AG09319 (cell line): ENCODE measurements at places on chromosomes 12 and 14.

GRCh38 chr14:52413729-52414408, 99.8 kb downstream of the PTGER2 start:
- DNase-seq = no peak

- DNase-seq = no peak
Measured at GRCh38 chr12:52038447-52038846, 12.8 kb upstream of the NR4A1 start.

GRCh38 chr14:30185832-30186231, 258.2 kb upstream of the PRKD1 start:
- no peak for DNase-seq

DNA sequence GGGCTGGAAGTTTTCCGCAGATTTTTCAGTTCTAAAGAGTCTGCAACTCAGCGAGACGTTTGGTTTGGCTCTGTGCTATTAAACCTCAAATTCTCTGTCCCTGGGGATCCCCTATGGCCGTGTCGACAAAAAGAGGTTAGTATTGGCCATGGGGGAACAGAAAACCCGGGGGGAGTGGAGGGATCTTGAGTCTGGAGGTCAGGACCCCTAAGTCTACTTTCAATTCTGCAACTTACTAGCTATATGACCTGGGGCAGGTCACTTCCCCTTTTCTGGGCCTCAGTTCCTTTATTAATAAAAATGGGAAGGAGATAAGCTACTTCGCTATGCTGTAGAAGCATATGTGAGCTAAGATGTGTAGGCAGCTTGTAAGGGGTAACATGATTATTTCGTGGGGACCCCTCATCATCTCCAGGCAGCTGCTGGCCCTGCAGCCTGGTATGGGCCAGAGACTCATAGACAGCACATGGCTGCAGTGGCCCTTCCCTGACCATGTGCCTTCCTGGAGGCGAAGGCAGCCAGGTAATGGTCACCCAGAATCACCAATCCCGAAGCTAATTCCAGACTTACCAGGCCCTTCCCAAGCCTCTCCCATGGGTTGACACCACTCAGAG, 8.6 kb downstream of the ASB2 start:
- DNase-seq = no peak

DNA sequence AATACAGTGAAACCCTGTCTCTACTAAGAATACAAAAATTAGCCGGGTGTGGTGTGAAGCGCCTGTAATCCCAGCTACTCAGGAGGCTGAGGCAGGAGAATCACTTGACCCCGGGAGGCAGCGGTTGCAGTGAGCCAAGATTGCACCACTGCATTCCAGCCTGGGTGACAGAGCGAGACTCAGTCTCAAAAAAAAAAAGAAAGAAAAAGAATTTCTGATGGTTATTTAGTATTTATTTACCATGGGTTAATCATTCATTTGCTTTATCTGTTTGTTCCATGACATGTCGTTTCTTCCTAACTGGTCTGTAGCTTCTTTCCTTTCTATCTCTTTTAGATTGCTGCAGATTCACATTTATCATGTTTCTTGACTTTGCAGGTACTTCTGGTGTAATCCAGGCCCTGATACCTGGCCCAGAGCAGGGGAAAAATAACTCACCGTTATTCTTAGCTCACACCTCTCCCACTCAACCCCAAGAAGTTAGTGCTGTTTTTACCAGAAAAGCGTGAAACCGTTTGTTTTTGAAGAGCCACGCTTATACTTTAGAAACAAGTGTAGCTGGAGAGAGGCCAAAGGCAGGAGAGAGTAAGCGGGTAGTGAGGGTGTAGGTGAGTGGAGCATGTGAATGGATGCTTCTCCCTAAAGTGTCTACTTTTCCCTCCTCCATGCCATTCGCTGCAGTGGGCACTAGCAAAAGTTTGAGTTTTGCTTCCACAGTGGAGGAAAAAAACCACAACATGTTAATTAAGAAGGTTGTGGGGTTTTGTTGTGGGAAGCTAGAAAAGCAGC, 45.4 kb downstream of the SRGAP1 start:
- no peak for DNase-seq

DNA sequence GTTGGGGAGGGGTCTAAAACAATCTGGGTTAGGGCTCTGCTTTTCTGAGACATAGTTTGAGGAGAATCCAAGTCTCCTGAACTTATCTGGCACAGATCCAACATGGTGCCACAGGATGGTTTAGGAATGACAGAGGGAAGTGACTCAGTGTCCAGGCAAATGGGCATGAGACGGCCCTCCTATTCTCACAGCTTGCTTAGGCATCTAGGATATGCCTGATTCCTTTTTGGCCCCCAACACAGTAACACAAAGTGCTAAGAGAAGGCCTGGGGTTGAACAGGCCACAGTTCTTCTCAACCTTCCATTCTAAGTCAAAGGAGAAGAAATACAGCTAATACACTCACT, 117.7 kb downstream of the ZFP36L1 start:
- DNase-seq = no peak

GRCh38 chr12:104493496-104493895, 36.7 kb downstream of the CHST11 start:
- DNase-seq = no peak
